Lower leg skin (tissue), 4 donors: ENCODE measurements at places on chromosomes 6 and 20. TPM values are rescaled to one million over a fixed set of nuclear protein-coding genes. Genes with fewer than 3 reads are reported as not detected.

GRCh38 chr6:160634706-160635105 lies 29.4 kb downstream of the LPA start:
- no peak for DNase-seq

EFCAB8 gene
- not detected for total RNA-seq

DNA sequence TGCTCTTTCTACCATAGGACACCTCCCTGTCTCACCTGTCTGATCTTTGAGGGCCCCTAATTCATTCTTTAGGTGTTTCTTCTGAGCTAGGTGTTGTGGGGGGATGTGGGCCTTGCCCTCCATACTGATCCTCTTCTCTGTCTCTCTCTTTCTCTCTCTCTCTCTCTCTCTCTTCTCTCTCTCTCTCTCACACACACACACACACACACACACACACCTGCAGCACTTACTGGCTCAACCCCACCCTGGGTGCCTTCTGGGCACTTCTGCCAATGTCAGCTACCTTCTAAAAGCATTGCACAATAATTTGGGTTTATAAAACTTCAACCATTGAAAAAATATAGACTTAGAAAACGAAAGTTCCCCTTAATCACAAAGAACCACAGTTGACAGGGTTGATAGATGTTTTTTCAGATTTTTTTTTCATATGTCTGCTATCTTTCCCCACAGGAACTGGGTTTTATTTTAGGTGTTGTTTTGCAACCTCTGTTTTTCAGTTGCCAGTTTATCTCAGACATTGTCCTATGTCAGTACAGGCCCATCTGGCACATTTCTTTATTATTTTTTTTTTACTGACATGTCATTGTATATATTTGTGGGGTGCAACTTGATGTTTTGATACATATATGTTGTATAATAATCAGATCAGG lies 28.1 kb downstream of the PKIG start:
- no peak for DNase-seq

DNA sequence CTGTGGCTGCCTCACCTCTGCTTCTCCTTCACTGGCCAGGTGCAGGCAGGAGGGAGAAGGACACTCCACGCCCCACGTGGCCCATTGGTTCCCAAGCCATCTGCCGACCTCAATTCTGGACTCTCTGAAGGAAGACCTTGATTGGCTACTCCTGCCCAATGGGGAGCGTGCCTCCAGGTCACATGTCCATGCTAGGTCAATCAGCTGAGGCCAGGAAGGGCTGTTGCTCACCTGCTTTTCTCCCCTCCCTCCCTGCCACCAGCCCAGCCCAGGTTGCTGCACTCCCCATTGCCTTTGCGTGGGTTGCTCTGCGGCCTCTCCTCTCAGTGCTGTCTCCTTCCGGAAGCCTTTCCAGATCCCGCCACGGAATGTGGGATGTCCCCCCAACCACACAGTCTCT lies 21.9 kb upstream of the CDH4 start:
- no peak for DNase-seq

COX4I2 gene
- 3.4 TPM for total RNA-seq

DNA sequence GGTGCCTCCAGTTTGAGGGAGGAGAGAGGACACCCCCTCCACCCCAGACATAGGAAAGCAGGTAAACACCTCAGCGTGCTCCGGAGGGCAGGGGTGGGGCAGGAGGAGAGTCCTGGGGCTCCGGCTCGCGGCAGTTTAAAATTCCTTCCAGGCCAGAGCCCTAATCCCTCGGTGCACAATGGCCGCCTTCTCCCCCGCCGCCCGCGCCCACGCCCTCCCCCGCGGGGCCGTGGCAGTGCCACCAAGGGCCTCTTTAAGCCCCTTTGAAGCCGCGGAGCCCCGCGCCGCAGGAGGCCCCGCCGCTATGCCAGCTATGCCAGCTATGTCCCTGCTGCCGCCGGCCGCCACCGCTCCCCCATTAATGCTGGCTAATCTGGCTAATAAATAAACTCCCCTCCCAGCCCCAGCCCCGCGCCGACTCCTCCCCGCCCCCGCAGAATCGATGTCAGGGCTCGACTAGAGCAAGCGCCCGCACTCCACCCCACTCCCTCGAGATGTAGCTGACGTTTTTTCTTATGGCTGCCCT lies 125.1 kb downstream of the MRPL14 start:
- no peak for DNase-seq

DNA sequence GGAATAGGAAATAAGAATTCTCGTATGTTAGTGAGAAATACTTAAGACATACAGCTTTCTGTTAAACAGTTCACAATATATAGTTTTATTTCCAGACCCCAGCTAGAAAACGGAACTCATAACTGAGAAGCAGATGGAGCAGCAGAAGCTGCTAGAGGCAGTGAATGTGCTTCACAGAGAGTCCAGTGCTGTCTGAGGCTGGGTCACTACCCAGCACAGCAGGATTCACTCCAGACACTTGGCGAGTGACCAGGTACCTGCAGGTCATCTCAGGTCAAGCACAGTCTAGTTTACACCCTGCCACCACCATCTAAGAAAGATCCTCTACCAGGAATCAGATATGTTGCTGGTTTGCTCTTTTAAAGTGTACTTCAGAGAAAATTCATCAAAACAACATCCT lies 243.1 kb upstream of the RAB32 start:
- DNase-seq: no peak

GRCh38 chr6:18577491-18577890 lies 190.3 kb downstream of the RNF144B start:
- DNase-seq: no peak

CALHM6 gene
- total RNA-seq: 2.6 TPM

- no peak for DNase-seq
Measured at GRCh38 chr6:31687321-31687720, 6.5 kb upstream of the LY6G5C start.

WFDC5 gene
- 402 TPM for total RNA-seq

FOXC1 gene
- 16.0 TPM for total RNA-seq

KCNQ2 gene
- not detected for total RNA-seq

GRCh38 chr20:2417213-2417541 lies 36.5 kb downstream of the TGM6 start:
- DNase-seq: no peak

GRCh38 chr20:9093218-9093957 lies 24.5 kb downstream of the PLCB4 start:
- DNase-seq: no peak

- no peak for DNase-seq
Measured at GRCh38 chr20:52843425-52843824, 128.7 kb upstream of the TSHZ2 start.
